ENCODE measurements at places on chromosomes 4 and X.

GRCh38 chr4:110480746-110481271 lies 4.9 kb downstream of the ENPEP start:
- no peak for DNase-seq

DNA sequence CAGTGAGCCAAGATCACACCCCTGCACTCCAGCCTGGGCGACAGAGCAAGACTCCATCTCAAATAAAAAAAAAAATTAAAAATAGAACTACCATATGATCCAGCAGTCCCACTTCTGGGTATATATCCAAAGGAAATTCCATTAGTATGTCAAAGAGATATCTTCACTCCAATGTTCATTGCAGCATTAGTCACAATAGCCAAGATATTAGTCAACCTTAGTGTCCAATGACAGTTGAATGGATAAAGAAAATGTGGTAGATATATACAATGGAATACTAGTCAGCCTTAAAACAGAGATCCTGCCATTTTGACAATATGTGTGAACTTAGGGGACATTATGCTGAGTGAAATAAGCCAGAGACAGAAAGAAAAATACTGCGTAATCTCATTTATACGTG lies 49.4 kb downstream of the C4orf46 start:
- no peak for DNase-seq

GRCh38 chr4:180598281-180598680 lies 1644.9 kb upstream of the TENM3 start:
- no peak for DNase-seq

DNA sequence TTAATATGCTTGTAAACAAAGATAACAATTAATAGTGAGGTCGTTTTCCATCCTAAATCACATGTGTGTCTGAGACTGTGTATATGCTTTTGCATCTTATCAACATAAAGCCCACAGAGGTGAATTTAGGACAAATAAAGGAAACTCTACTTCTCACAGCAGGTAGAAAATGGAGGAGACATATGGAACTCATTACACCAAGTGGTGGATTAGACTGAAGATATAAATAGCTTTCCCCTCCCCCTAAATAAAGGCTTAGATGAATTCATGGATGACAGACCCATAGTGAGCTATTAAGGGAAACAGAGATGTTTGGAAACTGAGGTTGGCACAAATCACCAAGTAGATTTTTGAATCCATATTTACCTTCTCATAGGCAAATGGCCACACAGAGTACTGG lies 79.7 kb downstream of the GRIA3 start:
- no peak for DNase-seq

- DNase-seq = no peak
These were observed 63.1 kb downstream of the RTL9 start for GRCh38 chrX:110421500-110422455.

- DNase-seq = no peak
These were observed 72.1 kb downstream of the COX18 start for GRCh38 chr4:72997409-72997808.

- DNase-seq = no peak
These were observed 2620.0 kb downstream of the PCDH7 start for GRCh38 chr4:33340168-33340567.

- no peak for DNase-seq
These were observed 176.7 kb upstream of the FAT1 start for GRCh38 chr4:186900232-186900900.

- no peak for DNase-seq
These were observed 9.2 kb upstream of the GYG2 start for GRCh38 chrX:2819345-2820135.

All from activated effector memory CD4-positive, alpha-beta T cell treated with anti-CD3 and anti-CD28 coated beads, Interleukin-2, amount 50 U/mL, for 16 hours (primary cell).